NCI-H446 treated with DMSO at 0.1 percent for 48 hours (cell line): ENCODE measurements at places on chromosomes 7 and 10.

- no peak for DNase-seq
Observed at GRCh38 chr10:102342958-102343357, 52.5 kb upstream of the NFKB2 start.

DNA sequence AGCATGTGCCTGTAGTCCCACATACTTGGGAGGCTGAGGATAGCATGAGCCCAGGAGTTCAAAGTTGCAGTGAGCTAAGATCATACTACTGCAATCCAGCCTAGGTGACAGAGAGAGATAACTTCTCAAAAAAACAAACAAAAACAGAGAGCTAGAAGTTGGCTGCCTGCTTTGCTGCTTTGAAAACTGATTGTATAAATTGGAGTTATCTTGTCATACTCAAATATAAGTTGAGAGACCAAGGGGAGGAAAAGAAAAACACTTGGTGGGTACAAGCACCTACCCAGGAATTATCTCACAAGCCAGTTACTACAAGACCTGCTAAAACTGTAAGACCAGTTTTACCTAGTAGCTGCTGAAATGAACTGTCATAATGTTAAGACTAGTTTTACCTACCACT lies 112.5 kb upstream of the SKAP2 start:
- DNase-seq = no peak

- no peak for DNase-seq
Observed at GRCh38 chr10:113920114-113920513, 65.7 kb downstream of the NHLRC2 start.

- no peak for DNase-seq
Observed at GRCh38 chr7:92835261-92835850, 1.0 kb downstream of the CDK6 start.

DNA sequence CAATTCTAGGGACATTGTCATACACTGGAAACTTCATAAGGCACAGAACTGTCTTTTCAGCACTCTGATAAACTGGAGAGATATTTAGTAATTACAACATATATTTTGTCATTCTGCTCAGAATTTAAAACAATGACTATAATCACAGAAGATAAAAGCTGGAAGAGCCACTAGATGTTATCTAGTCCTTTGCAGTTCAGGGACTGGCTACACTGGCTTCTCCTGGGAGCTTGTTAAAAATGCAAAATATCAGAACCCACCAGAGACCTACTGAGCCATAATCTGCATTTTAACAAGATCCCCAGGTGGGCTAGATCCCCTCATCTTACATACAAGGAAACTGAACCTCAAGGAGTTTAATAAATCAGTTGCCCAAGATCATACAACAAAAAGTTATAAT lies 32.3 kb downstream of the IDE start:
- no peak for DNase-seq

GRCh38 chr7:29565982-29566746 lies 2.5 kb downstream of the PRR15 start:
- no peak for DNase-seq

GRCh38 chr7:75635036-75635435 lies 103.7 kb downstream of the HIP1 start:
- DNase-seq = no peak

DNA sequence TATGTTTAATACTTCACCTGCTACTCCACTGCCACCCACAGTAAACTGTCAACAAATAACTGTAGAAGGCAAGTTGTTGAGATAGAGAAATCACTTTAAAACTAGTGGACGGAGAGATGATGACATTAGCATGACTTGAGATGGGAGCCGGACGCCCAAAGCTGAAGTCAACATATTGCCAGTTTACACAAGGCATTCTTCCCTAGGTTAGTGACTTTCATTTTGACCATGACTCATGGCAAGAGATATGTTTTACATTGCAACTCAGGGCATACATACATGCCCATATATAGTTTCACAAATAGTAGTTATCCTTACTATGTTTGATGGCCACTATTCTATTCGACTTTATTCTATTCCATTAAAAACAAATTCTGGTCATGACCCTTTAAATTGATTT lies 296.6 kb downstream of the PLXNA4 start:
- DNase-seq = no peak

DNA sequence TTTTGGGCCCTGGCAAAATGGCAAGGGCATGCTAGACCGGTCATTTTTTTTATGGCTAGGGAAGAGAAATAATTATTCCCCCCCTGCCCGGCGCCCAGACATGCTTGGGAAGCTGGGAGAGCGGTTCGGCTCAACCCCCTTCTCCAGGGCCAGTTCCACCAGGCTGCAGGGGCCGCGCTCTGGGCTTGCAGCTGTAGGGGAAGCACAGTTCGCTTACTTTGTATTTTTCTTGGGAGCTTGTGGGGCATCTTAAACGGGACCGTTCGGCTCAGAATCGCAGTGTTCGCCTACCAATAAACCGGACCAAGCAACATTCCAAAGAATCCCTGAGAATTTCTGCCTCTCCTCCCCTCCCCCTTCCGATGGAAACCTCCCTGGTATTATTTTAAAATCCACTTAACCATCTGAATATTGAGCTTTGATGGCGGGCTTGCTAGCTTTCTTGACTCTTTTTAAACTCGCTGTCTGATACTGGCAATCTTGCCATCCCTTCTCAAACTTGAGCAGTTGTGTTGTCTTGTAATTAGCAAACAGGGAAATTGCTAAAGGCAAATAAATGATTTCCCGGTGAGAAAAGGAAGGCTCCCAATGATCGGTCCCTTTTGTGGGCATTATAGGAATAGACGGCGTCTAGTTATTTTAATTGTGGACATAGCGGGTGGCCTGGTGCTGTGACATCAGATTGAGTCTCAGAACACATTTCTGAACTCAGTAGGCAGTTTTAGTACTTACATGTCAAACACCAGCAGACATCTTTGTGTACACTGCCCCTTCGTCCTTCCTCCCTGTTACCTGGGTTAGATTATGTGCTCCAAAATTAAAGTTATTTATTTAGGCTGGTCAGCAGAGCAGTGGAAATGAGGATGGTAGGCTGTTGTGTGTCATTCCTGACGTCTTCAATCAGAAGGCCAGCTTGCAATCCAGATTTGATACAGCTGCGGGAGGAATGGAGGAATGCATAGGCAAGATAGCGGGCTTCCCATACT lies 3.4 kb downstream of the TCF7L2 start:
- DNase-seq = no peak

GRCh38 chr7:116526897-116527296 lies 2.1 kb downstream of the CAV1 start:
- DNase-seq = no peak

GRCh38 chr10:68153473-68154210 lies 44.4 kb downstream of the MYPN start:
- DNase-seq = peak; percentile 67

DNA sequence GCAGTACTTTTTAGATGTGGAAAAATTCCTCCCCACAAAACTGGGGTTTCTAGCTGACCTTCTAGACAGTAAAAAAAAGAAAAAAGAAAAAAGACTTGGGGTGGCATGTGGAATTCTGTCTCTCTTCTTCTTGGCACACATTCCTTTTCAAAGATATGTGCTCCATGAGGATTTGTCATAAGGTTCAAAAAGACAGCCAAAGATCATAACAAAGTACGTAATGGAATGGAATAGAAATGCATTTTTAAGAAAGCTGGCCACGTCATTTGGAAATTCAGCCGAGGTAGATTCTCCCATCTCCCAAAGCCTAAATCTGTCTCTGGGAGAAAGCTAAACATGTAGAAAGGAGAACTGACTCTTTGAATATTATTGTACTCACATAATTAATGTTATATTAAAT lies 381.3 kb upstream of the NFE2L3 start:
- no peak for DNase-seq

DNA sequence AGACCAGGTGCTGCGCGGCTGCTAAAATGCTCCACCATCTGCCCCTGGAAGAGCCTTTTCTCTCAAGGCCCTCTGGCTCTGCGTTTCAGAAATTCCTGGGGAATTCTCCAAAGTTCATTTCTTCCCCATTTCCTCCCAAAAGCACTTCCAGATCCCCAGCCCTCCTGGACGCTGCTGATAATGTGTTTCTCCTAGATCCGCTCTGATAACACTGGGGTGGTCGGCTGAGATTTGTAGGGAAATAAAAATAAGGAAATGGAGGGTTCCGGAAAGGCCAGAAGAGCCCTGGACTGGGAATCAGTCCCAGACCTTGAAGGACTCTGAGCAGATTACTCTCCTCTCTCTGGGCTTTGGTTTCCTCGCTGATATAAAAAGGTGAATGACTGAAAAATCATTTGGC lies 28.1 kb downstream of the COL13A1 start:
- no peak for DNase-seq

DNA sequence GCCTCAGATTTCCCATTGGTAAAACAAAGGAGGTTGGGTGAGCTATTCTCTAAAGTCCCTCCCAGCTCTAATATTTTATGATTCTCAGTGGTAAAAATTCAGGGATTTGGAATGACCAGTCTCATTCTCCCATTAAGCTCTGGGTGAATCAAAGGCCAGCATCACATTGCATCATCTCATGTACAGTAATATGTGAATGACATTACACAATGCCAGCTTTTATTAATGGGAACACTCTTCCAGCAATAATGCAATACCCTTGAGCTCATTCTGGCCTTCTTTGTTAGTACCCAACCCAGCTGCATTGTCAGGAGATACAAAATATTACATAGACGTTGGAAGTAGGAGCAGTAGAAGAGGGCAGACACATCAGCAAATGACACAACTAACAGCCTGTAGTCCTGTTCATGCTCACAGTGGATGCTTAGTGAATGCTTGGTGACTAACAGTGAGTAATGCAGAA lies 100.0 kb upstream of the EGR2 start:
- no peak for DNase-seq

DNA sequence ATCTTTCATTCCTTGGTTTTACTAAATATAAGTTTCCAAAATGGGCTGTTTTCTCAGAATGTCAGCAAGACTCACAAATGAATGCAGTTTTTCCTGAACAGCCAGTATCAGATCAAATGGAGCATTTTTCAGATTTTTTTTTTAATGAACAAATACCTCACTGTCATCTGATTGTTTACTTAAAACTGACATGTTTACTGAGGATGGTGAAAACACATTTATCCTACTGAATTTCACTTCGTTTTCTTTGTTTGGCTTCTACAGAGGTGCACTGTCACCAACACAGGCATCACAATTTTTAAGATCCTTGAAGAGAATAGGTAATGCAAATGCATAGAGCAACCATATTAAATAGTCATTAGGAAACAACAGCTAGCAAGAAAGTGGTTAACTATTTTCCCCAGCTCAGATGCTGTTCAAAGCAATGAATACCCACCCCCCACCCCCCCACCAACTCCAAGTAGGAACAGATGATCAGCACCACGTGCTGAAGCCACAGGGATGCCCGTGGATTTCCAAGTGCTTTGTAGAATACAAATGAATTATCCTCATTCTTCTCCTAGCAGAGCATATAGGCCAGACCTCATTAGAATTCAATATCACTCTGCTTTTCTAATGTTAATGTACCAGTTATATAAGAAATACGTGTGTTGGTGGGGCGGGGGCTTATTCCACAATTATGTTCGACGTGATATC lies 205.9 kb downstream of the SKAP2 start:
- peak; percentile 32 for DNase-seq

DNA sequence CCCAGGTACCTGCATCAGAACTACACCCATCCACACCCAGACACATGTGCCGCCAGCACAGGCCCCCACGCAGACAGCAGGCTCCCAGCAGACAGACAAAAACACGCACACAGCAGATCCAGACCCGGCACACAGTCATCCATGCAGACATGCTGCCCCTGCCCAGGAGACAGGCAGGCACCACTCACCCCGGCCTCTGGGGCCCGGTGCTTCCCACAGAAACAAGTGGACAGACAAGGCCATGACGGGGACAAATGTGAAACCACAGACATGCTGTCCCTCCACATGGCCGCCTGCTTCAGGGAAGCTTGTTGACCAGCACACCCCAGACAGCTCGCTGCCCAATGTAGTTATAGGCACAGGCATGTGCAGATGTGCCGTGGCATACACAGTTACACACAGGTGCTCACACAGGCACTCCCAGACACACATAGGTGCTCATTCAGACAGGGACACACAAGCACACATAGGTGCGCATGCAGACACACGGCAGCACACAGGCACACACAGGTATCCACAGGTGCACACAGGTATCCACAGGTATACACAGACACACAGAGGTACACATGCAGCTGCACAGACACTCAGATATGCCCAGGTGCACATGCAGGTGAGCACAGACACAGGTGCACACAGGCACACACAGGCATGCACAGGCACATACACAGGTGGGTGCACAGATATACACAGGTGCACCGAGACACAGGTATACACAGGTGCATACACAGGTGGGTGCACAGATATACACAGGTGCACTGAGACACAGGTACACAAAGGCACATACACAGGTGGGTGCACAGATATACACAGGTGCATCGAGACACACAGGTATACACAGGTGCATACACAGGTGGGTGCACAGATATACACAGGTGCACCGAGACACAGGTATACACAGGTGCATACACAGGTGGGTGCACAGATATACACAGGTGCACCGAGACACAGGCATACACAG lies 10.5 kb upstream of the SCART1 start:
- no peak for DNase-seq

- DNase-seq = no peak
Observed at GRCh38 chr7:106608661-106609060, 52.3 kb downstream of the CCDC71L start.

DNA sequence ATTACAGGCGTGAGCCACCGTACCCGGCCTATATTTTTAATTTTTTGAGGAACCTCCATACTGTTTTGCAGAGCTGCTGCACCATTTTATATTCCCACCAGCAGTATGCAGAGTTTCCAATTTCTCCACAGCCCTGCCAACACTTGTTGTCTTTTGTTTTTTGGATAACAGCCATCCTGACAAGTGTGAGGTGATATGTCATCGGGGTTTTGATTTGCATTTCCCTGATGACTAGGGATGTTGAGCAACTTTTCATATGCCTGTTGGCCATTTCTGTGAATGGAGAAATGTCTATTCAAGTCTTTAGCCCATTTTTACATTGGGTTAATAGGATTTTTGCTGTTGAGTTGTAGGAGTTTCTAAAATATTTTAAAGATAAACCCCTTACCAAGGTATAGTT lies 22.2 kb downstream of the ENTPD7 start:
- no peak for DNase-seq
